ENCODE measurements at places on chromosomes 6 and 20. TPM values are rescaled to one million over a fixed set of nuclear protein-coding genes. Genes with fewer than 3 reads are reported as not detected.

LY6G5C gene
- not detected for total RNA-seq

MYT1 gene
- 0.83 TPM for total RNA-seq

PGM3 gene
- total RNA-seq = 35.3 TPM

TRIM15 gene
- 1.0 TPM for total RNA-seq

All from GM23338 (cell line).